ENCODE measurements at places on chromosomes 16 and 17. TPM values are rescaled to one million over a fixed set of nuclear protein-coding genes. Genes with fewer than 3 reads are reported as not detected.

GRCh38 chr16:1102921-1103635, 7.0 kb upstream of the C1QTNF8 start:
- H3K36me3 ChIP-seq = no peaks in the 10 kb centered on the region
- H3K4me1 ChIP-seq = peaks cover 9% of the 10 kb centered on the region
- peaks cover 23% of the 10 kb centered on the region for H3K27me3 ChIP-seq
- H3K4me3 ChIP-seq = no peak overlapping the region
- H3K27ac ChIP-seq = no peak overlapping the region
- DNase-seq = peak; percentile 44

Gene LAT
- 160 TPM for total RNA-seq

- no peak overlapping the region for H3K27ac ChIP-seq
- DNase-seq = no peak
- peaks cover 42% of the 10 kb centered on the region for H3K36me3 ChIP-seq
- no peak overlapping the region for H3K4me3 ChIP-seq
Observed at GRCh38 chr17:31533546-31534155, 142.2 kb downstream of the RAB11FIP4 start.

DNA sequence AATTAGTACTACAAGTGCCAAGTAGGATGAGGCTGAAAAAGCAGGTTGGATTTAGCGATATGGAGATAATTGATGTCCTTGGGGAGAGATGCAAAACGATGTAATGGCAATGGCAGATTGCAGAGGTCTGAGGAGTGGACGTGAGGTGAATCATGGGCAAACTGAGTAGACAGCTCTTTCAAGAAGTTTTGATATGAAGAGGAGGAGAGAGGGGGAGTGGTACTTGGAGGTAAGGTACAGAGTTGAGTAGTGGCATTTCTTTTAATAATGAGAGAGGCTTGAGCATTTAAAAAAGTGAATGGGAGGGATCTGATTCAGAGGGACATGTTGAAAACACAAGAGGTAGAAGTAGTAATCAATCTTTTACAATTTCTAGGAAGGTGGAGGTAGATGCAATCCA, 17.7 kb upstream of the VPS4A start:
- H3K4me3 ChIP-seq = no peak overlapping the region
- no peaks in the 10 kb centered on the region for H3K36me3 ChIP-seq
- H3K4me1 ChIP-seq = no peaks in the 10 kb centered on the region
- no peak overlapping the region for H3K27ac ChIP-seq
- no peak for DNase-seq

Gene AURKB
- total RNA-seq = 0.56 TPM

DNA sequence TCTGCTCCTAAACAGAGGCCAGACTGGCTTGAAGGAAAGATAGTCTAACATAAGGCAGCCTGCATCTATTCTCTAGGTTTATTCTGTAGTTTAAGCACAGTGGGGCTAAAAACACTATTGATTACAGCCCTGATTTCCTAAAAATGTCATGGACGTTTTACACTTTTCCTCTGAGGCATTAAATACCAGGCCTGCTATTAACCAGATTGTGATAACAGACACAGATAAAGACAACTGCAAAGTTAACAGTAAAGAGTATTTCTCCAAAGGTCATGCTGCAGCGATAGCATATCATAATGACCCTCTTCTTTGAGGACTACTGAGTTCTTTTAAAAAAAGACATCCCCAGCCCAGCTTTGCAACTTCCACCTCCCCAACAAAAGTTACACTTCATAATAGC, 59.6 kb upstream of the MON1B start:
- H3K27ac ChIP-seq = no peak overlapping the region
- H3K4me3 ChIP-seq = no peak overlapping the region
- no peaks in the 10 kb centered on the region for H3K4me1 ChIP-seq
- no peak for DNase-seq
- no peaks in the 10 kb centered on the region for H3K36me3 ChIP-seq

DNA sequence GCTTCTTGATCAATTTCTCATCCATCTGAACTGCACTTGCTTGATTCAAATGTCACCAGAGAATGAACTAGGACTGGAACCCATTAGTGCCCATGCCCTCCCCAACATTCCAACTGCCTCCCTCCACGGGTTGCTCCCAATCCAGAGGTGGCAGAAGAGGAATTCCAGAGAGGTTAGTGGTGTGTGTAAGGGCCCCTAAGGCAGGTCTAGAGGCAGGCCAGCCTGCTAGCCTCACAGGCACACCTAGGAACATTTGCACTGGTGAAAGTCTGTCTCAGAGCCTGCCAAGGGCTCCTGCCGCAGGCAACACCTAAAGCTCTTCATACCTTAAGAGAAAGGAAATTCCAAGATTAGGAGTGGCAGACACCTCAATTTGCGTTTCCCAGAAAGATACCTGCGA, 21.2 kb upstream of the CMTM4 start:
- H3K27ac ChIP-seq = no peak overlapping the region
- H3K36me3 ChIP-seq = peaks cover 12% of the 10 kb centered on the region
- no peaks in the 10 kb centered on the region for H3K27me3 ChIP-seq
- no peak overlapping the region for H3K4me3 ChIP-seq
- no peaks in the 10 kb centered on the region for H3K4me1 ChIP-seq

Gene CX3CL1
- total RNA-seq = not detected

Gene RAI1
- total RNA-seq = 19.3 TPM

Gene SLC6A2
- total RNA-seq = not detected

GRCh38 chr17:50244771-50245170, 29.5 kb upstream of the TMEM92 start:
- H3K4me1 ChIP-seq = no peaks in the 10 kb centered on the region
- H3K27ac ChIP-seq = no peak overlapping the region
- H3K27me3 ChIP-seq = peaks cover 4% of the 10 kb centered on the region

Gene SULT1A2
- 0.19 TPM for total RNA-seq

Gene OR2C1
- not detected for total RNA-seq

DNA sequence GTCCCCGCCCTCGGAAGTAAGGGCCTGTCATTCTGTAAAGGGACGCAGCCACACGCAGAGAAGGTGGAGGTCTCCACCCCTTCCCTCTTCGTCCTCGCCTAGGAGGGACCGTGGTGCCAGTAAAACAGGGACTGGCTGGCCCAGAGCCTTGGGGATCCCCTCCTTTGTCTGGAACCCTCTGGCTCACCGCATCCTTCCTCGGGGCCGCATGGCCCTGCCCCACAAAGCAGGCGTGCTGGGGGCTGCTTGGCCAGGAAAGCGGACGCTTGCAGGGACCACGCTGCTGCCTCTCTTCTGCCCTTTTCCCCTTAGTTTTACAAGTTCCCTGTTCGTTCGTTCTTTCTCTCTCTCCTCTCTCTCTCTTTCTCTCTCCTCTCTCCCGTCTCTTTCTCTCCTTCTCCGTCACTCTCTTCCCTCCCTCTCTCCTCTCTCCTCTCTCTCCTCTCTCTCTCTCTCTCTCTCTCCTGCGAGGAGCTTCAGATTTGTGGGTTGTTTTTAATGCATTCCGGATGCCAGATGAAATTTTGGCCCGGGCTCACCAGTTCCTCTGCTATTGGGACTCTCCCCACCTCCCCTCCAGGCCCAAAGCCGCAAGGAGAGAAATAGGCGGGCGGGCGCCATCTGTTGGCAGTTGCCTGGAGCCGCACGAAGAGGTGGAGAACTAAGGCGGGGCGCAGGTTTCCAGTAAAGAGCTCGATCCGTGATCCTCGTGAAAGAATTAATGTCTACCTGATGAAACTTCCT, 35.1 kb upstream of the CDRT4 start:
- H3K27ac ChIP-seq = no peak overlapping the region
- H3K36me3 ChIP-seq = peaks cover 6% of the 10 kb centered on the region
- H3K4me1 ChIP-seq = peaks cover 10% of the 10 kb centered on the region
- no peaks in the 10 kb centered on the region for H3K27me3 ChIP-seq

DNA sequence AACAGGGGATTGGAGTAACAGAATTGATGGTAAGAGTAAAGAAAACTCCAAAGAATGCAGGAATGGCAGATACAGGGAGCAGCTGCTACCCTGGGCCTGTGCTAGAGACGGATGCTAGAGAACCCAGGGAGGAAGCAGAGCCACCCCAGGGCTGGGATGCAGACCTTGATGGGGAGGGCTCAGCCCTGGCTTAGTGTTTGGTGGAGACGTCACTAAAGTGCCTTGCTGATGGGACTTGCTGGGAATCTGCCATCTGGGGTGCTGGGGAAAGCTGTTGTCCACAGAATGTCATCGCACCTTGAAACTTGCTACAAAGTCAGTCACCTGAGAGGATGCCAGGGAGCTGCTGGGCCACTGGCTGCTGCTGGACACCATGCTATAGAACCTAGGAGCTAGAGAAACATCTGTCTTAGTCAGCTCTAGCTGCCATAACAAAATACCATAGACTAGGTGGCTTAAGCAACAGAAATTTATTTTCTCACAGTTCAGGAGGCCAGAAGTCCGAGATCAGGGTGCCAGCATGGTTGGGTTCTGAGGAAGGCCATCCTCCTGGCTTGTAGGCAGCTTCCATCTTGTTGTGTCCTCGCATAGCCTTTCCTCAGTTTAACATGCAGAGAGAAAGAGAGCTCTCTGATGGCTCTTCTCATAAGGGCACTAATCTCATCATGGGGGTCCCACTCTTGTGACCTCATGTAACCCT, 15.3 kb downstream of the MT1X start:
- H3K27ac ChIP-seq = no peak overlapping the region
- no peaks in the 10 kb centered on the region for H3K36me3 ChIP-seq
- DNase-seq = no peak
- peaks cover 3% of the 10 kb centered on the region for H3K4me1 ChIP-seq
- no peak overlapping the region for H3K4me3 ChIP-seq
- H3K27me3 ChIP-seq = no peaks in the 10 kb centered on the region

Gene ERBB2
- 4.6 TPM for total RNA-seq

DNA sequence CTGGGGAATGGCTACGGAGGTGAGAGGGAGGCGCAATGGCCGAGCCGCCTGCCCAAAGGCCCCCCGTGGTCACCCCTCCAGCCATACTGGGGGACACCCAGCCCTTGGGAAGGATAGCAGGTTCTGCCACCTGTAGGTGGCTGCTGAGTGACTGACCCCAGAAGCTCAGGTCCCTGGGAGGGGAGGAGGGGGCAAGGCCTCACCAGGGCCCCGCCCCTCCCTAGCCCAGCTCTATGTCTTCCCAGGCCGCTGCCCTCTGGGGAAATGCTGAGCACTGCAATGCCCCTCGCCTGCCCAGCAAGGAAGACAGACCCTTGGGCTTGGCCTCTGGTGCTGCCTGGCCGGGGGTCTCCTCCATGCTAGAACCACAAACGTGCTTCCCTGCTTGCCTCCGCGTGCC, 11.4 kb upstream of the CLDN9 start:
- H3K27ac ChIP-seq = no peak overlapping the region
- peaks cover 9% of the 10 kb centered on the region for H3K4me1 ChIP-seq
- DNase-seq = no peak
- peaks cover 3% of the 10 kb centered on the region for H3K27me3 ChIP-seq
- no peak overlapping the region for H3K4me3 ChIP-seq

GRCh38 chr16:15879255-15879811, 9.1 kb downstream of the CEP20 start:
- no peaks in the 10 kb centered on the region for H3K4me1 ChIP-seq
- DNase-seq = no peak
- H3K27ac ChIP-seq = no peak overlapping the region
- H3K4me3 ChIP-seq = no peak overlapping the region
- peaks cover 45% of the 10 kb centered on the region for H3K36me3 ChIP-seq

GRCh38 chr16:87505834-87506233, 13.0 kb upstream of the ZCCHC14 start:
- H3K27me3 ChIP-seq = no peaks in the 10 kb centered on the region
- DNase-seq = no peak
- H3K4me3 ChIP-seq = no peak overlapping the region
- peaks cover 3% of the 10 kb centered on the region for H3K4me1 ChIP-seq
- H3K36me3 ChIP-seq = no peaks in the 10 kb centered on the region

DNA sequence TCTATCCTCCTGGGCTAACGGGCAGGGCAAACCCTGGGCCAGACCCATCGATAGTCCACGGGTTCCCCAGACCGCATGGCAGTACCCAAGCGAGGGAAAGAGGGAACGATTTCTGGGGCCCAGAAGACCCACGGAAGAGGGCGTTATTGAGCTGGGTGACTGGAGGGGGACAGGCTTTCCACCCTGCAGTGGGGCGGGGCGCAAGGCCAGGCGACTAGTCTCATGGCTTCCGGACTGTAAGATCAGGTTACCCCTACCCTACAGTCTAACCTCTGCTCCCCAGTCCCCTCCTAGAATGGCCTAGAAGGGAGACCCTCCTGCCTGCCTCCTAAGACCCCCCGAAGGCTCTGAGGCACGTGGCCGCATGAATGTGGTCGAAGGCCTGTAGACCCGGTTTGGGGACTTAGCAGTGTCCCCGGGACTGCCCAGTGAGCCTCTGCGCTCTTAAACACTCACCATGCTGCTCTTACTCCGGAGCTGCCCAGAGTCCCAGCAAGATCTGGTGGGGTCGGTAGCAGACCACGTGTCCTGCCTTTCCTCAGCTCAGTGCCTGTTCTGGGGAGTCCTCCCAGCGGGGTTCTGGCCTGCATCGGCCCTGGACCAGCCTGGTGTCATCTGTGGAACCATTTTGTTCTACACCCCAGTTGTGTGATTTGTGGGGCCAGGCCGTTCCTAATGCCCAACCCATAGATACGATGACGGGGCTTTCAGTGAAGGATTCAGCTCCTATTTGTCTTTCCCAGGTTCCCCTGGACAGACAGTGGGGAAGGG, 13.2 kb upstream of the AURKB start:
- H3K4me1 ChIP-seq = peaks cover 75% of the 10 kb centered on the region
- no peaks in the 10 kb centered on the region for H3K27me3 ChIP-seq
- H3K36me3 ChIP-seq = peaks cover 30% of the 10 kb centered on the region
- DNase-seq = peak; percentile 31

DNA sequence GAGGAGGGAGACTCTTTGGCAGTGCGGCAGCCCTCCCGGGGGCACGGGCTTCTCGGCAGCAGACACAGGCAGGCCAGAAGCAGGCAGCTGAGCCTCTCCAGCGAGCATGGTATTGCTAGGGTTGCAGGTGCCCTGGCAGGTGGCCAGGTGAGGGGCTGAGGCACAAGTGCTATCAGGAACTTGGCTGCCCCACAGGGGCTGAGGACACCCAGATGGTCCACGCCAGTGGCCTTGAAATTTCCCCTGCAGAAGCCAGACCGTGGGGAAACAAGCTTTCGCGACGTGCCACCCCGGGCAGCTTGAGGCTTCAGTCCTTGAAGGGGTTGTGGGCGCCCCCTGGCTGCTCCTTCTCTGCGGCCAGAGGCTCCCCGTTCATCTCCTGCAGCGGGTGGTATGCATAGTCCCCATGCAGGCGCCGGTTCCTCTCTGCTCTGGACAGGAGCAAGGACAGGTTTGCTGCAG, 8.5 kb downstream of the NAGPA start:
- no peak for DNase-seq
- no peak overlapping the region for H3K27ac ChIP-seq
- no peaks in the 10 kb centered on the region for H3K27me3 ChIP-seq

- peak; percentile 63 for DNase-seq
- no peaks in the 10 kb centered on the region for H3K36me3 ChIP-seq
- no peak overlapping the region for H3K4me3 ChIP-seq
- no peak overlapping the region for H3K27ac ChIP-seq
- H3K4me1 ChIP-seq = no peaks in the 10 kb centered on the region
Observed at GRCh38 chr17:40909351-40909750, 24.3 kb upstream of the KRT20 start.
